ENCODE measurements at places on chromosomes 12 and 14.

- no peak for DNase-seq
Observed at GRCh38 chr14:65054471-65055085, 47.7 kb downstream of the MAX start.

DNA sequence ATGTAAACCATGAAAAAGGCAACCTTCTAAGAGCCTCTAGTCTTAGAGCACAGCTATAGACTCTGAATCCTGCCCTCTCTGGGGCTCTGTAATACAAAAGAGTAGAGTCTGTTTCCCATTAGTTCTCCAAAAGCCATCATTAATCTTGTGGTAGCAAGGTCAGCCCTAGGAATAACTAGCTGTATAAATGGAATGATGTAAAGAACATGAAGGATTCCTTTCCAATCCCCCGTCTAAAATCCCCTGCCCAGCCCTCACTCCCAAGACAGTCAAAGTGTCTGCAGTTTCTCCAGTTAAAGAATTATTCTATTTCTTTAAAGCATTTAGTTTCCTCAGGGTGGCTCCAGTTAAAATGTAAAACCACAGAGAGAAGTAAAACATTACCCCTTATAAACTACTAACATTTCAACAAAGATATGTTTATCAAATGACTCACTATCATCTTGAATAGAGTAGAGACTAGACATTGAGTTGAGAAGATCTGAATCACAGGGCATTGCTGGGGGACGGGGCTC, 104.2 kb downstream of the ST8SIA1 start:
- DNase-seq: no peak

GRCh38 chr14:51067295-51067694, 27.6 kb downstream of the TRIM9 start:
- DNase-seq: no peak

GRCh38 chr12:95547522-95548055, 3.7 kb downstream of the USP44 start:
- DNase-seq: no peak

GRCh38 chr12:89920866-89921265, 212.2 kb upstream of the ATP2B1 start:
- DNase-seq: no peak

- DNase-seq: peak; percentile 31
Observed at GRCh38 chr12:15151161-15152091, 69.8 kb downstream of the RERG start.

DNA sequence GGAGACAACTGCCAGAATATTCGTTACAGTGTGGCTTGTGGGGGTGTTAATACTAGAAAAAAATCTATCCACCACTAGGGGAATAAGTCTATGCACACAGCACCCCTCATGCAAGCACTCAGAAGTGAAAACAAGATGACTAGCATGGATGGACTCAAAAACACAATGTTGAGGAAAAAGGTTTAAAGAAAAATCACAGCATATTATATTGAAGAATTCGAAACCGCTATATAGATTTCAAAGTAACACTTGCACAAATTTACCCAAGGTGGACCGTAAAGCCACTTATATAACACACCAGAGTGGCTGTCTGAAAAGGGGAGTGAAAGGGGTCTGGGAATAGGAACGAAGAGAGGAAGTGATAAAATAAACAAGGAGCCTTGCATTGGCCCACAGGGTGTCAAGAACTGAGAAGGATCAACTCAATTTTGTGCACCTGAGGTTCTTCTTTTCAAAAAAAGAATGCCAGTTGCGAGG, 544 bp downstream of the ABCD4 start:
- DNase-seq: no peak

DNA sequence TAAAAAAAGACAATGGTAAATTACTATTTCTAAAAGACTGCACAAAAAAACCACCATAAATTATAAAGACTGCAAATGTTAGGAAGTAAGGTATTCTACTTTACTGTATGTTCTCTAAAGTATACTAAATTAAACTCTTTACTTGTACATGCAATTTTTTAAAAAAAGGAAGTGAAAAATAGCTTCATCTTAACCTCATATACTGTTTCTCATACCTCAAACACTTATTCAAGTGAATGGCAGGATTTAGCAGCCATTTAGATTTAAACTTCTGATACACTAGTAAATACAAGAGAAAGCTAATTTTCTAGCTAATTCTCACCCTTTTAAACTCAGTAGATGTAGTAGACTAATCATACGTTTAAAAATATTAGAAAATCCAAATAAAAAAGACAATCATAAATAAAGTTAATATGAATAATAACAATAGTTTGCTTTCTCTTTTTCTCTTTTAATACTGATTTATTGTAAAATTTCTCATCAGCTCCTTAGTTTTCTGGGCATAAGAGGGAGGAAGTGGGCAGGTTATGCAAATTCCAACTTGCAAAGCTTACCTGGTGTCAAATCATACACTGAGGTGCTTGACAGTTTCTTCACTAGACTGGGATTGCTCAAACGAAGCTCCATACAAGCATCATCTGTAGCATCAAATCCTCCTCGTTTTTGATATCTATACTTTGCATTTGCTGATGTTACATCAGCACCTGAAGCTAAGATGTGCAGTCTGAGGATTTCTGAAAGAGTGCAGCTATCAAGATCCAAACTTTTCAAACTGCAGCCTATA, 71.0 kb upstream of the CFL2 start:
- DNase-seq: no peak

DNA sequence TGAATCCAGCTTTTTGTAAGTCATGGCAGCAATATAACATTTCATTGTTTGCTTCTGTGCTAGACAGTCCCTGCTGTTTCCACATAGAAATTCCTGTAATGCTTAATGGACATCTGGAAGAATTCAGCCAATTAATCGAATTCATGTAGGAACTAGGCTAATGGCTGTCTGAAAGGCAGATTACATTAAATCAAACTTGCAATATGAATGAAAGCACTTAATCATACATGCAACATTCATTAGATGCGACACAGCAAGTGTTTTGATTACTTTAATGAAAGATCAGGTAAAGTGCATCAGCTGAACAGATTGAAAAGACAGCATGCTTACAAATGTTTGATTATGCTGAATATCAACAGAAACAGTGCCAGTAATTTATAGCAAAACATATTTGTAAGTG, 24.1 kb upstream of the INSM2 start:
- DNase-seq: no peak

- DNase-seq: no peak
Observed at GRCh38 chr12:91577586-91578539, 395.2 kb upstream of the DCN start.

DNA sequence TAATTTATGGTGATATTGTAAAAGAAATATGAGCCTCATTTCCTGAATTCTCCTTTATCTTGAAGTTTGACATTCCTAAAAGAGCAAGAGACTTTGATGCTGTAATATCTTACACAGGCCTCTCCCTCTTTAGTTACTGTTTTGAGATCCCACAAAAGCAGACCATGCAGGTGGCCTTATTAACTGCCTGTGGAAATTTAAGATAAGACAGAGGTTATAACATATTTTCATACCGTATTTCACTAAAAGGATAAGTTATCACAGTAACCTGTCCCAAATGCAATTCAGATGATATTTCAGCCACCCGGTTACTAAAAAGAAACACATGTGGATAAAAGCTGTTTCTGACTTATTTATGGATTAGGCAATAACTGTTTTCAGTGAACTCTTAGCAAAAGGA, 150.1 kb downstream of the NAV3 start:
- DNase-seq: no peak

GRCh38 chr14:76352639-76353281, 23.2 kb upstream of the ESRRB start:
- DNase-seq: no peak

- no peak for DNase-seq
Observed at GRCh38 chr14:68890173-68890931, 88.8 kb downstream of the ACTN1 start.

GRCh38 chr14:22386924-22387775, 201.9 kb downstream of the DAD1 start:
- DNase-seq: no peak

- no peak for DNase-seq
Observed at GRCh38 chr12:25056486-25057130, 107.7 kb upstream of the BCAT1 start.

DNA sequence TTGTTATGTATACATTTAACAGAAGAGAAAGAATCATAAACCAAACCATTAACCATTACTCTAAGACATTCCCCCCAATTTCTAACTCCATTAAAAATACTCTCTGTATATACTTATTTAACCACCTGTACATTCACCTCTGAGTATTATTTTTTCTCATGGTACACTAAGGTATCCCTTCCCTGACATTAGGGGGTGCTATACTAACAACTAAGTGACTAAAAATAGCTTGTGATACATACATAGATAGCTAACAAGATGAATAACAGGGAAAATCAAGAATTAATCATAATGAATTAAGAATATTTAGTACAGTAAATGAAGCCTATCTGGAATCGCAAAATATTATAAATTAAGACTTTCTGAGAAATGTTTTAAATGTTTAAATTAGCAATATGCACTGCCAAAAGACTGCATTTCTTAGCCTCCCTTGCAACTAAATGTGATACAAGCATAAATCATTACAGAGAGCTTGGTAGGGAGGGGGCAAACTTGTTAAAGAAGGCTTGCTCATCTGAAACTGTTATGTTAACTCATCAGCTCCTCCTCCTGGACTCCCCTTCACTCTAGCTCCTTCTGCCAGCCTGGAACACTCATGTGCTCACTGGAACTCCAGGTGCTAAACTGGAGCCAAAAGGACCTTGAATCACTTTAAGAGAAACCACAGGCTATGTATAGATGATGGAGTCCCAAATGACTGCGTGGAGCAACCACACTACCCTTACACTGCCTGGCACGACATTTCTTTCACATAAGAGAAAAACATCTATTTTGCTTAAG, 14.9 kb downstream of the C2CD5 start:
- no peak for DNase-seq

GRCh38 chr12:89525824-89526770, at the start of gene POC1B:
TSS of gene POC1B (minus strand) at chr12:89526047. CDS start at chr12:89525895, 152 bp downstream.
- peak; percentile 70 for DNase-seq

- DNase-seq: no peak
Observed at GRCh38 chr12:56062996-56063395, 17.0 kb upstream of the ERBB3 start.

DNA sequence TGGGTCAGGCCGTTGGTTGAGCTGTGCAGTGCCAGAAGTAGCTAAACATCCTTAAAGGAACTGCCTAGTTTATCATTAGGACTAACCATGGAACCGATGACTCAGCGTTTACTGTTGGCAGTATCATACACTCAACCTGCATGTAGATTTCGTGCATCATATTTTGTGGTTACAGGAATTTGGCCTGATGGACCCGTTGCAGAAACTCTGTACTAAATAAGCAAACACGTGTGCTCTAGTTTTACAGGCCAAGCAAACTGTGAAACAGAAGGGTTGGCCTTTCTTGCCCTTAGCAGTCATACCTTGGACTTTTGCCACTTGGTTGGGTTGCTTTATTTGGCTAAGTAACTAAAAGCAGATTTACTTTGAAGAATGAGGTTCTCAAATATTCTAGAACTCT, 35.6 kb downstream of the DGLUCY start:
- no peak for DNase-seq

DNA sequence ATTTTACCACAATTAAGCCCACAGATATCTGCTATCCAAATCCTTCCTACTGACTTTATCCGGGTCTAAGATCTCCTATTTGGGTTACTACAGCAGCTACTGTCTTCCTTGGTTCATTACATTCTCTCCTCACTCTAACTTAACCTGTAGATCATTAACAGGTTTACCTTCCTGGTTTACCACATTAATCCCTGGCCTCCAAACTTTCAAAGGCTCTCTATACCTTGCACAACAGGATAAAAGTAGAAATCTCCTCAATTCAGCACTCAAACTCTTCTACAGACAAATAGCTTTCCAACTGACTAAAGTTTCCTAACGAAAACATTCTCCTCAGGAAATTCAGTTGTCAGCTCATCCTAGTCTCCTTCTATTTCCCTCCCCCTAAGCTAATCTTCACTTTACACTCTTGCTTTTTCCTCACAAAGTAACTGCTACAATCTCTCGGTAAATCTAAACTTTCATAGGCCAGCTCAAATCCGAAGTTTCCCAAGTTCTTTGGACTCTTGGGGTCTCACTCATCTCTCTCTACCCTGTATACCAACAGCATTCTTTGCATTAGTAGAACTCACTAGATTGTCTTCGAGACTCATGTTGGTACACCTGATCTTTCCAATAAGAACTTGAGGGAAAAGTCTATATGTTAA, 2.7 kb downstream of the BTBD7 start:
- DNase-seq: no peak

DNA sequence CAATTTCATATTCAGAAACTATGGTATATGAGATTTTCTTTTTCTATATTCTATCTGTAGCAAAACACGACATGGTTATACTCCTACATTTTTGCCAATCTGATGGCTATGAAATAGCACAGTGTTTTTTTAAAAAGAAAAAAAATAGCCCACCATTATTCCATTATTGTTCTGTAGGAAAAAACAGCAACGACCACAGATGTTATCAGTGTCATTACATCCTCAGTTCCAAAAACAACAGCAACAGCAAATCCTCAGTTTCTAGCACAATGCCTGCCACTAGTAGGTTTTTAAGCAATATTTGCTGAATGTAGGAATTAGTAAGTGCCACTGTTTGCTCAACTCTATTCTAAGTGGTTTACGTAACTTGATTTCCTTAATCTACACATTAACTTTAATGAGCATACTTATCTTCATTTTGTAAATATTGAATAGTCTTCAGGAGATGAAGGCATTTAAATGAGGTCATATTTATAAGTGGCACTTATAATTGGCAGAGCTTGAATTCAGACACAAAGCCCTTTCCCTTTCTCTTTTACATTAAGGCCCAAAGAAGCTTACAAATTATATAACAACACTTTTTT, 8.3 kb downstream of the RNASE6 start:
- no peak for DNase-seq

GRCh38 chr12:40515041-40515816, 177.0 kb upstream of the CNTN1 start:
- DNase-seq: no peak

DNA sequence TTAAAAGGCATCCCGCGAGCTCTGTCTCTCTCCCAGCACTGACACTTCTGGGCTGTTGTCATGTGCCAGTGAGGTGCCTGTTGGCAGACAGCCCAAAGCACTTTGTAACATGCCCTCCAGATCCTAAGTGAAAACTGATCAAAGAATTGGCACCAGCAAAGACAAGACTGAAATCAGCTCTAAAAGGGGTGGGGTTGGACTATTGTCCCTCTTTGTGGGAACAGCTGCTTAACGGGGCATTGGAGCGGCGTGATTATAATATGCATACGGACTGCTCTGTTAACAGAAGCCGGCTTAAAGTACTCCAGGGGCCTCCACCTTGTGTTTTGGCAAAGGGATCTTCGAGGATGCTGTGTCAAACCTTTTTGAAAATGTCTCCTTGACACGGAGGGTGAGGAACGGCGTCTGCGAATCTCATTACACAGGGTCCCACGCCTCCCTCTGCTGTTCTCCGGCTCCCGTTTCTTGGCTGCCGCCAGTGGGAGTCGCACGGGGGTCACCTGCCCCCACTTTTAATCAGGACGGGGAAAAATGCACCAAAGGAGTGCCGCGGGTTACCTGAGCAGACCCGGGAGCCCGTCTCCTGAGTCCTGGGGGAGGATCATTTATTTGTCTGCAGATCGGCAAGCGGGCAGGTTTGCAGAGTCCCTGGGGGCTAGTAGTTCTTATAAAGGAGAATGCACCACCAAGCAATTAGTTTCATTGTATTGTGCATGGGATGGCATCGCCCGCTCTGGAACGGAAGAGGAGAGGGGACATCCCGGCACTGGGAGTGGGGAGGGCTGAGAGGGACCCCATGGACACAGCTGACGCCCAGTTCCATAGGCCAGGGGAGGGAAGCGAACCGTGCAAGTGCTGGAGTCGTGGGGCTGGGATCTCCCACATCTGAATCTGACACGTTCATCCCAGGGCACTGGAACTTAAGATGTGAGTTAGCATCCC, 44.3 kb downstream of the SPRING1 start:
- DNase-seq: no peak

All from NCI-H1417 treated with DMSO at 0.1 percent for 48 hours (cell line).